ENCODE measurements at places on chromosomes 1 and 21.

- DNase-seq = no peak
Measured at GRCh38 chr1:36761113-36761512, 273.2 kb downstream of the GRIK3 start.

- no peak for DNase-seq
Measured at GRCh38 chr1:181676269-181676668, 193.0 kb downstream of the CACNA1E start.

GRCh38 chr1:228271701-228272251 is 63.9 kb downstream of the OBSCN start:
- no peak for DNase-seq

DNA sequence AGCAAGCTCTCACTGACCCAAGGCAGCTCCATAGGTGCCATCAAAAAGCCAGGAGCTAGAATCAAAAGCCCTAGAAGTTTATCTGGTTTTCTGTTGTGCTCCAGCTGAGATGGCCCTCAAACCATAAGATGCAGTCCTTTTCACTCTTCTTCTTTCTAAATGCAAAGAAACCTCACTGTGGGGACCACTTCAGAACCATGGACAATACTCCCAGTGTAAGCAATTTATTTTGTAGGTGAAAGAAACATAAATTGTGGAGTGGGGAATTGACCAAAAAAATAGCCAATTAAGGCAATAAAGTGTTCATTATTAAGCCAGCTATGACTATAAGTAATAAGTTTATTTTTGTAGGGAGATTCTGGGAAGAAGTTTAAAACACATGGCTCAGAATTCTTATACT is 1399.9 kb downstream of the PLA2G4A start:
- DNase-seq = no peak

DNA sequence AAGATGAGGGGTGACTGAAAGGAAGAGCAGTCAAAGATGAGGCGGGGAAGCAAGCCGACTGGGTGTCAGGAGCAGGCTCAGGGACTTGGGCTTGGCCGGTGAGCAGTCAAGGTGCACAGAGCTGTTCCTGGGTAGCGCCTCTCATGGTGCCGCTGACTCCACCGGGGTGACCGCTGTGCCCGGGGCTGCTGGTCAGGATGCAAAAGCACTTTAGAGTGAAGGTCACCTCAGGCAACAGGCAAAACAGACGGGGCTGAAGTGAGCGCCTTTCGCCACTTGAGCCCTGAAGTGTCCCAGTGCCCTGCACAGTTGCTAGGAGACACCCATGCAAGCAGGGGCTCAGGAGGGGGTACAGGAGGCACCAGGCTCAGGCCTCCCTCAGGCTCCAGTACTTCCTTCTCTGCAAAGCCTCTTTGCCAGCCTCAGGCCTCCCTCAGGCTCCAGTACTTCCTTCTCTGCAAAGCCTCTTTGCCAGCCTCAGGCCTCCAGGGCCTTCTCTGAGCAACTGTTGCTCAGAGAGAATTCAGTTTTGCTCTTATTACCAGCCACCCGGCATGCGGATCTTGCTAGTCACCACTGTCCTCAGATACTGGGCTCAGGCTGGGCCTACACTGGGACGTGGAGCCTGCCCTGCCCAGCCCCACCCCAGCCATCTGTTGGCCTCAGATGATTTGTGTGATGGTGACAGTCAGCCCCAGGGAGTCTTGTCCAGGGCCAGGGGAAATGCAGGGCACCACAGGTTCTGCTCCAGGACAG is 99.7 kb upstream of the IRF2BP2 start:
- no peak for DNase-seq

Data from activated T-helper 1 cell treated with anti-CD3 and anti-CD28 coated beads, Interleukin-2, amount 50 U/mL, for 16 hours (primary cell).